T-helper 1 cell (primary cell): ENCODE measurements at places on chromosomes 6 and 20.
A peak's percentile ranks its signal among the peaks of the same experiment; 100 is the strongest.

DNA sequence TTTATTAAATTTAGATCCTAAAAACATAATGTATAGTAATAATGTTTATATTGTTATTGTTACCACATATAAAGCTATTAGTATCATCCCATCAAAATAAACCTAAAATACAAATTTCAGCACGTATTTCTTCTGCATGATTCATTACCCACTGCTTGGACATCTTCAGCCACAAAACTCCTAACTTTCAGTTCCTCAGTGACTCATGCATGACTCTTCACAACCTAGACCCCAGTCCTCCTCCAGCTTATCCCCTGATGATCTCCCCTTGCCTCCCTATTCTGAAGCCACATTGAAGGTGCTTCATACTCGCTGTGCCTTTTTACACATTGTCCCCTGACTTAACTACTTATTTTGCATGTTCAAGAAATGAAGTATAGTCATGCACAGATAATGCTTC is 11.2 kb upstream of the GPRC6A start:
- DNase-seq, result no peak

- no peak for DNase-seq
Measured at GRCh38 chr6:129050086-129050485, 167.1 kb downstream of the LAMA2 start.

GRCh38 chr6:50707652-50708300 is 5.5 kb upstream of the TFAP2D start:
- DNase-seq, result no peak

GRCh38 chr20:38165089-38165965 is at the start of gene TGM2:
Gene TGM2 (minus strand): TSS chr20:38165270. CDS start chr20:38165198, 72 bp downstream.
- DNase-seq, result peak; percentile 33

DNA sequence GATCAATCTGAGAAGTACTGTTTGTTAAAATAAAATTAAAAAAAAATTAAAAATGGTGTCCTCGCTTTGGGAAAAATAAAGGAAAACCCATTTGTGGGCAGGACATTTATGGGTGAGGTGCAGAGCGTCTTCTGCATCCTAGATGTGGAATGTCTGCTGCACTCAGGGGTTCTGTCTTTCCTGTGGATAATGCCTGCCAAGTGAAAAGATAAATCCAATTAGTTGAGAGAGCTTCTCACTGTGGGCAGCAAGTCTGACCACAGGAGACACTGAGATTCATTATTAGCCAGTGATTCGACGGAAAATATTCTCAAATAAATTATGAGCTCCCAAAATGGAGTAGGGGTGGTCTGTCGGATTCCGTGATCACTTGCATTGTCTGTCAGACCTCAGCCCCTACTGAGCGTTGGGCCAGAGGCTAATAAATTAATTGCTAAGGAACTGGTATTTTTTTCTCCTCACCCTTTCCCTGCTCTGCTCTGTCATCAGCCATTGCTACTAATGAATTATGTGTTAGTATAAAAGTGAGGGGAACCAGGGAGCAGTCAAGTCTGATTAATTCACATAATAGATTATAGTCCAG is 10.0 kb downstream of the GMPR start:
- DNase-seq, result no peak

DNA sequence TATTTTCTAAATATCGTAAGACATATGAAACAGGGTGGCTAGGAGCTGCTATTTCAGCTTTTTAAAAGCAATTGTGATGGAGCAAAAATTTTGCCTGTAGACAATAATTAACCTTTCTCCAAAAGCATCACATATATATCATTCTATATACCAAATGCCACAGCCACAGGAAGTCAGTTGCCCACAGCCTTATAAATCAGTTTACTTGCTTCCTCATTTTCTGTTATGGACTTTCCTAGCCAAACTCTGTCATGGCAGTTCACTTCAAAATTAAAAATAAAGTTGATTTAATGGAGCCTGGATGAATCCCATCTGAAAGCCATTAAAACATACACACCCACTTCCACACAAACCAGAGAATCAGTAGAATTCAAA is 93.4 kb upstream of the NHSL1 start:
- no peak for DNase-seq

- no peak for DNase-seq
Measured at GRCh38 chr6:110421749-110422443, 6.5 kb upstream of the DDO start.

- no peak for DNase-seq
Measured at GRCh38 chr20:5719861-5720403, 30.3 kb upstream of the SHLD1 start.
